ENCODE measurements at places on chromosomes 5 and 9.

DNA sequence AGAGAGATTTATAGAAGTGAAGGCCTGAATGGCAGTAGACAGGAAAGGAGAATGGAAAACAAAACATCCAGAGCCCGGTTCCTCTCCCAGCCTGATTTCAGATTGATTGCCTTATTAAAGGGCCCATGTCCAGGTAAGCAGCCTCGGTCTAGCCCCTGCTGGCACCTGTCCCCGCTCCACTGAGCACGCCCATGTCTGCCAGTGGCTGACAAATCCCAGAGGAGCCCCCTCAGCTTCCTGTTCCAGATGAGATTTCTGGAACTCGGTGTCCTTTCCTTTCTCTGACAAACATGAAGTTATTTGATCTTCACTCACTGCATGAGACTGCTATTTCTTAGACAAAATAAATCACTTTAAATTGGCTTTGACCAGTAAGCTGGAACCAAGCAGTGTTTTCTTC is 187.0 kb upstream of the ADCY2 start:
- no peak for DNase-seq

DNA sequence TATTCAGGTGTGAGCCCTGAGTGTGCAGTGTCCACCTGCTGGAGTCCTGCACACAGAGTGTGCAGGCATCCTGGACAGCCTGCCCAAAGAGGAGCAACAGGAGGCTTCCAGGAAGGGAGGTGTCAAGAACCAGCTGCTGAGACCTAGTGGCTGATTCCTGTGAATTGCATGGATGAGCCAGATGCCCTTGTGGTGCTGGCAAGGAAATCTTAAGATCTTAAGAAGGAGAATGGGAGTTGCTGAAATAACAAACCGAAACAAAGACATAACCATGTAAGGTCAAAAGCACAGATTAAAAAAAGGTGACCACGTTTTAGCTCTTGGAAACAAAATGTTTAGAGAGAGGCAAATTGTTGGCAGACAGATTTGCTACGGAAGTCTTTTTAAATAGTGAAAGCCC is 29.3 kb upstream of the RPS23 start:
- DNase-seq = peak; percentile 15

DNA sequence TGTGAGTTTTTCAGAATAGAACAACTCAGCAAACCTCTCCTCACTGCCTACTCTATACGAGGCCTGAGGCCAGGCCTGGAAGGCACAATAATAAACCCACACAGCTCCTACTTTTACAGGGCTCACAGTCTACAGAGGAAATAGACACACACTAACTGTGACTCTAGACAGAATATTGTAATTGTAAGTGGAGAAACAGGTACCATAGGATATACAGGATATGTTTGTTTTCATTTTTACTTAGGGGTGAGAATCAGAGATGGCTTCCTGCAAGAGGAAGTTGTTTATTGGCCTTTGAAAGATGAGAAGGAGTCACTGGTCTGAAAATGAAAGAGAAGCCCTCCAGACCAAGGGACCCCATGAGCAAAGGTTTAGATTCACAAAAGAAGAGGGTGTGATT is 35.8 kb upstream of the TGFBR1 start:
- DNase-seq = no peak

DNA sequence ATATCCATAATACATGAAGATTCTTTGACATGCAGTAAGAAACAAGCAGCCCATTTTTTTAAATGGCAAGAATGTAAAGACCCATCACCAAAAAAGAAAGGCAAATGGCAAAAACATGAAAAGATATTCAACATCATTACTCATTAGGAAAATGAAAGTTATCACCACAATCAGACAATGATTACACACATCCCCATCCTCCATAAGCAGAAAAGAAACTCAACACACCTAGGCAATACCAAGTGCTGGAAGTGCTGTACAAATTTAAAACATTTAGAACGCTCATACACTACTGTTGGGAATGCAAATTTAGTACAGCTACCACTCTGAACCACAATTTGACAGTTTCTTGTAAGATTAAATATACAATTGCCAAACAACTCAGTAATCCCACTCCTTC is 466.7 kb downstream of the ACTL7B start:
- DNase-seq = no peak

DNA sequence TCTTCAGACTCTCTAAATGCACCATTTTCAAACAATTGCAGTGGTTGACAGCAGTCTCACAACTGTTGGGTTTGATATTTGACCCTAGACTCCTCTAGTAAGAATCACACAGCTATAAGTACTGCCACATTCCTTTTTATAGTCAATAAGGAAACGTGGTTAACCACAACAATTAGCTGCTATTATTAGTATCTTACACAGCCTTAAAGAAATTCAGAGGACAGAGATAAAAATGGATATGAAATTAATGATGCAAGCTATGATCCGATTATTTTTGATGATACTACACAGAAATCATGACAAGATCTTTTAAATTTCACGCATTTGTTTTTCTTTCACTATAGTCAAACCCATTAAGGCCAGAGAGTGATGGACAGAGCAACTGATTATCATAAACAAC is 288.6 kb upstream of the C9orf72 start:
- DNase-seq = no peak

GRCh38 chr5:80125022-80125961 is 90.1 kb downstream of the THBS4 start:
- no peak for DNase-seq

DNA sequence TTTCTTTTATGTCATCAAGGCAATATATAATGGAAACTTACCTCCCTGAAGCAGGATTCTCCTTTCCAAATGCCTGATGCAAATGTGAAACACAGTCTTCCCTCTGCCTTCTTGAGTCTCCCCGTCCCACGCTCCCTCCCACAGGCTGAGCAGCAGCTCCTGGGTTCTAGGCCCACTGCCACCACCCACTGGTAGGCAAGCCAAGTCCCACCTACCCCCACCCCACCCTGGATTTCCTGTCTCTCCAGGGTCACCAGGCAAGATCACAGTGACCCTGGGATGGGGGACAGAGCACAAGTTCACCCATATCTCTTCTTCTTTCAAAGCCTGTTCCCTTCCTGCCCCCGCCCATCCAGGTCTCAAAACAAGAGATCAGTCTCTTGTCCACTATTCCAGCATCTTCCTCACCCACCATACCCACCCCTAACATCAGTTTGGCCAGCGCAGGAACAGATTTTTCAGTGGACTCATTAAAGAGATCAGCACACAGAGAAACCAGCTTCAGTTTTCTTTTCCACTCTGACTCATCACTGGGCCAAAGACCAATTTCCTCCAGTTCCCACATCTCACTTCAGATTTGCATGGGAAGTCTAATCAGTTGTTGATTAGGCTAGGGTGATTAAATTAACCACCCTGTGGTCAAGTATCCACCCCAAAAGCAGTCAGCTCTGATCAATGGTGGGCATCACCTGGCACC is 151.5 kb downstream of the ACTL7B start:
- DNase-seq = no peak

- DNase-seq = no peak
Observed at GRCh38 chr9:68603371-68603770, 62.7 kb upstream of the TMEM252 start.

DNA sequence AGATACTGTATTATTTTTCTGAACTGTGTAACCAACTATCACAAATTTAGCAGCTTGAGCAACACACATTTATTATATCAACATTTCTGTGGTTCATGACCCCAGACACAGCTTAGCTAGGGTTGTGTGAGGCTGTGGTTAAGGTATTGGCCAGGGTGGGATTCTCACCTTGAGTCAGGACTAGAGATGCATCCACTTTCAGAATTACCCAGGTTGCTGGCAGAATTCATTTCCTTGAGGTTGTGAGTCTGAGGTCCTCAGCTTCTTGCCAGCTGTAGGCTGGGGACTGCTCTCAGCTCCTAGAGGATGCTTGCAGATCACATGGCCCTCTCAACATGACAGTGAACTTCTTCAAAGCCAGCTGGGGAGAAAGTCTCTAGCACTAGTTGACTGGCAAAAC is 122.5 kb upstream of the RASGRF2 start:
- no peak for DNase-seq

- no peak for DNase-seq
Observed at GRCh38 chr5:179309751-179310320, 35.4 kb downstream of the ADAMTS2 start.

DNA sequence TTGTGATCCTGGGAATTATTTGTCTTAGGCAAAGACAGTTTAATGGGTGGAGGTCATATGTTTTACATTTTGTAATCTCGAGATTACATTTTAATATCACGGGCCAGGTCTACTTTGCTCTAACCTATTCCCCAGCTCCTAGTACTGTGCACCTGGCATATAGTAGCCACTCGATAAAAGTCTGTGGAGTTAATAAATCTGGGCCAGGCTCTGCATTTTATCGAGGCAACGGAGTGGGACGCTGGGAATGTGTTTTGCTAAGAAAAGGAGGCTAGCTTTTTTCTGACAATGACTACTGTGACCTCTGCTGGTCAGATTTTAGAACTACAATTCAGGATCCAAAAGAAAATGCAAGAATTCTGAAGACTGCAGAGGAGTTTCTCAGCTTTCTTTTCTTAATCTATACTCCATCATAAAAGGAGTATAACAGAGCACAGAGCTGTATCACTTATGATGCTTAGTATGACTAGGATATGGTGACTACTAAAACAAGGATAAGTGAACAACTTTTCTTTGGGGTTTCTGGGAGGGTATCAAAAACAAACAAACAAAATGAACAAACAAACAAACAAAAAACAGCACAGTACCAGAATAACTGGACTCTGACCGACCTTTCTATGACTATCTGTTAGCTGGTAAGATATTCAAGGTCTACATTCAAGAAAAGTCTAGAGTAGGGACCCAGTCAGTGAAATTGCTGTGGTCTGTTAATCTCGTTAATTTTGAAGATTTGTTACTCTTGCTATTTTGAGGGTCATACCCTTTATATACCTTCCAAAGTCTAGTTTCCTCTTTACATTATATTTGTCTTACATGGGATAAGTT is 46.1 kb upstream of the CER1 start:
- DNase-seq = peak; percentile 47

DNA sequence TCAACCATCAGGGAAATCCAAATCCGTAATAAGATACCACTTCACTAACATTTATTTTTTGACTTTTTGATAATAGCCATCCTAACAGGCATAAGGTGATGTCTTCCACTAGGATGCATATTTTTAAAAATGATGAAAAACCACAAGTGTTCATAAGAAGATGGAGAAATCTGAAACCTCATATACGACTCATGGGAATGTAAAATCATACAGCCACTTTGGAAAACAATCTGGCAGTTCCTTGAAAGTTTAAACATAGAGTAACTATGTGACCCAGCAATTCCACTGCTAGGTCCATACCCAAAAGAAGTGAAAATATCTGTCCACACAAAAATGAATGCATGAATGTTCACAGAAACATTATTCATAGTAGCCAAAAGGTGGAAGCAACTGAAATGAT is 431.0 kb downstream of the ENC1 start:
- DNase-seq = no peak
